ENCODE measurements at places on chromosomes 6 and 20.

DNA sequence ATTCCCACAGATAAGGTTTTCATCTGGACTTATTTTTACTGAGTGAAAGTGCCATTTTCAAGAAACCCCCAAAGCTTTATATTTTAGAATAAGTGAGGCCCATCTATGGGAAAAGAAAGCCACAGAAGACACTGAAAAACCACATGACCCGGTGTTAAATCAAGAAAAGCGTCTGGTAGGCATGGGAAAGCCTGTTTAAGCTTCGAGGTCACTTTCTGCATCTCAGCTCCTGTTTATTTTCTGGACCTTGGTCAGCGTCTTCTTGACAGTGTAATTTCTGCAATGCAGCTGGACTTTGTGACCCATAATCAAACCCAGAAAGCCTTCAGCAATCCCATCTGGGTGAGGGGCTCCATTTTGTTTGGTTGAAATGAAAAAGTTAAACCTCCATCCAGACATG lies 59.6 kb upstream of the NEDD9 start:
- no peak for DNase-seq

DNA sequence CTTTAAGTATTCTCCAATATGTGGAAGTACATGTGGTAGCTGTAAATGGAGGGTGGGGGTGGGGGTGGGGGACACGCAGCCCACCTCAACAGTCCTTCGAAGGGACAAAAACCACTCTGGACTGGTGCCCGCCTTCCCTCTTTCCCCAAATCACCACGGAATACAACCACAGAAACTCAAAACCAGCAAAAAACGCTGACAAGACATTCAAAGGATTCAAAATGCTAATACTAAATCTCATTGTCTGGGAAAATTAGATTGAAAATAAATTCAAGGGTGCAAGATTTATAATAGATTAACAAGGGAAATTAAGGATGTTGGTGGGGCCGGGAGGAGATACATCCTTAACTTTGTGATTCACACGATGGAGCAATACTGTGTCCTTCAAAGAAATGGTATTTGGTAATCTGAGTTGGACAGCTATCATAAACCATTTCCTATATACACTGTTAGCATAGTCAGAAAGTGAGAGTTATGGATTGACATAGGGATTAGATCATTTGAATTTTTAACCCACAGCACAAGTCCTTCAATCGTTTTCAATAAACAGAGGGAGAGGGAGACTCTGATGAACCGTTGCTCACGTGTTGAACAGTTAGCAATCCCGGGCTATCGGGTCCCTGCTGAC lies 766 bp upstream of the TBC1D22B start:
- DNase-seq = no peak

DNA sequence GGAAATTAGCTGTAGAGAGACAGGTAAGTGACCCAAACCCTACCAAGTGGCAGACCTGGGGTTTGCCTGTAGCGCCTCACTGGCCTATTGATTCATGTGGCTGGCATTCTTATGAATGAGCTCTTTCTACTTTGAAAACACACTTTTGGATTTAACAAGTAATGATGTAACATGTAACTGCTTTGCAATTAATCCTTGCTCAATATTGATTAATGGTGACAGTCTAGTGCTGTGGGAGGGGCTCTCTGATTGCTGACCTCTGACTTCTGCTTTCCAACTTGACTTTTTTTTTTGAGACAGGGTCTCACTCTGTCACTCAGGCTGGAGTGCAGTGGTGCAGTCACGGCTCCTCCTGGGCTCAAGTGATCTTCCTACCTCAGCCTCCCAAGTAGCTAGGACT lies 82.7 kb downstream of the TIAM2 start:
- DNase-seq = no peak

DNA sequence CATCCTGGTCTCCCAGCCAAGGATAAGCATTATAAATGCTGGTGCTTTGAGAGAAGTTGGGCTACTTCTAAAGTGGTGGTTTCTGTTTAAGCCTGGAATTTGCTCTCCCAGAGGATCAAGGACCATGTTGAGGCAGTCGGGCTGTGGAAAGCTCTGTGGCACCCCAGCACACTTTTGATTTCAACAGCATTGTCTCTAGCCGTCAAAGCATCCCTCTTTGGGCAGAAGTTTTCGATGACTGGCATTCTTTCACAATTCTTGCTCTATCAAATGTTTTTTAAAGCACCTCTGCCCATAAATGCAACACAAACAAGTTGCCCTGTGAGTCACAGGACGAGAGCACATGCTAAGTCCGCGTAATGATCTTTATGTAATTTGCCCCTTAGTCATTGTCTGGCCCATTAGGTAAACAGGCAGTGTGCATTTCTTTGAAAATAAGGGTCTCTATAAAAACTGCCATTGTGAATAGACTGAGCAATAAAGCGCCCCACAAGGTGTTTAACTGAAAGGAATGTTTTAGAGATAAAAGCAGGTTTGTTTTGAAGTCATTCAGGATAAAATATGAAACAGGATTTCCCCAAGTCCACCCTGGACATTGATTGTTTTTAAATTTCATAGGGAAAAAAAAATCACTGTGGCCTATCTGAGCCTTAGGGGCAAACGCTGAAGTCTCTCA lies 44.7 kb upstream of the FOXQ1 start:
- no peak for DNase-seq

DNA sequence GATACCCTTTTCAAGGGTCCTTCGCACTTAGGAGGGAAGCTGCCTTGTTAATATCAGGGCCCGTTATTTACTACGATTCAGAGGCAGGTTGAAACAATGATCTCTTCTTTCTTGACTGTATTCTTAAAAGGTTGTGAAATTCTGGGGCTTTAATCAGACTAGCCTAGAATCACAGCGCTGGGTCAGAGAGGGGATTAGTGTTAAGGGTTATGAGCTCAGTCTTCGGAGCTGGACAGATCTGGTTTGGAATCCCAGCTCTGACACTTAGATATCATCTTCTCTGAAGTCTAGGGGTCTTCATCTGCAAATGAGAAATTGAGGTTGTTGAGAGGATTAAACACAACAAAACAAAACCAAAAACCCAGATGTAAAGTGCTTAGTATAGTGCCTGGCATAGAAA lies 77.4 kb downstream of the CD83 start:
- no peak for DNase-seq

DNA sequence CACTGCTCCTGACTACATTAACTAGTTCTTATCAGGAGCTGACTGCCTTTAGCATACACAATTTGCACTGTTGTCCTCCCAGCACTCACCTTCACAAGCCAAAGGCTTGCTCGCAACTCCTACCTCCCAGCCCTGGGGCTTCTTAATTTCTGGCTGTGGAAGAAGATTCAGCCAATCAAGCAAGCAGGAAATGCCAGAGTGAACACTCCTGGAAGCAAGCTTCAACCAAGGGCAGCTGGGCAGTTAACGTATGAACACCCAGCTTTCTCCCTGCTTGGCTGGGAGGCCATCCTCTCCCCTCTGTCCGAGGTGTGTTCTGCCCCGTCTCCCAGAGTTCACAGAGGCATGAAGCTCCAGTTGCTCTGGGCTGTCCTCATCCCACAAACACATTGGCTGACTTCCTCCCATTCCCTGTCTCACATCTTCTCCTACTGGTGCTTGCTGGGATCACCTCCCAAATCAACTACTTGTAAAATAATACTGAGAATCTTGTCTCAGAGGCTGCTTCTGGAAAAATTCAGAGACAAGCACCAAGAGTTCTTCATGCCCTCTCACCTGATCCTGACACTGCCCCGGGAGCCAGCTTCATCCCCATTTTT lies 15.3 kb upstream of the SRSF6 start:
- no peak for DNase-seq

DNA sequence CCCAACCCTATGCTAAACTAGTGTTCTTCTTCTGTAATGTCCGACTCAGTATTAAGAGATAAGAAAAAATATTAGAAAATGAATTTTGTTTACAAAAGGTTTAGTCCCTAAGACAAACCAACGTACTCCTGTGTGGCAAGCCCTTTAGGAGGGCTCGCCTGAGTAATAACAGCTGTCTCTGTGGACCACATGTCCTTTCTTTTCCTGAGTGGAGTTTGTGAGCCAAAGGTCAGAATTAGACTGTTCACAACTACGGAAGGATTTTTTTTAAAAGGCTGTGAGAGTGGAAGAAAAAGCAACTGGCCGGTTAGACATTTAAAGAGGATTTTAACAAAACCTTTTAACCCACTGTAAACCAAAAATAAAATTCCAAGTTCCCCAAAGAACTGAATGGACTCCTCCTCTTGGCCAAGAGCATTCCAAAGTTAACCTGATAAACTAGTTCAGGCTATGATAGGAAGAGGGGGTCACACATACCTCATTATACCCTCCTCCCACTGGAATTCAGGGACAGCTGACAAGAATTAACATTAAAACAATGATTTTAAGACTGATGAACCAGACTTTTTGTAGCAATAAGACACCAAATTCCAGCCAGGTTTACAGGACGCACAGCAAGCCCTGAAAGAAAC lies 43.5 kb downstream of the FAM184A start:
- no peak for DNase-seq

- DNase-seq = no peak
These were observed 116.2 kb downstream of the SGK1 start for GRCh38 chr6:134201716-134202115.

DNA sequence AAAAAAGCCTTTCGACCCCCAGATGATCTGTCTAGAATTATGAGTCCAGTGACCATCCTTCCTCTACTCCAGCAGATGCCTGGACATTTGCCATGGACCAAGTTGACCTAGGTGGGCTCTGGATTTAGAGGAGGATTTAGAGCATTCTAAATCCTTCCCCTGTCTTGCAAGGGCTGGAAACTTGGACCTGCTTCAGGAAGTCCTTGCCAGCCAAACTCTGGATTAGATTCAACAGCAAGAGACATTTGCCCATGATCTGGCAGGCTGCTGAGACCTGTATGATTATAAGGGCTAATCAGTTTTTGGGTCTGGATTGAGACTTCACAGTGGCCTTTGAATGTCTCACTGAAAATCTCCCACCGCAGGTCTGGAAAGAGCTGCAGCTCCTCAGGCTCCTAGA lies 13.1 kb upstream of the HDGFL1 start:
- DNase-seq = no peak

GRCh38 chr6:27286141-27286540 lies 25.9 kb downstream of the POM121L2 start:
- DNase-seq = no peak

- no peak for DNase-seq
These were observed 424.4 kb upstream of the MARCKS start for GRCh38 chr6:113432521-113433334.

GRCh38 chr20:52349806-52350205 lies 158.2 kb upstream of the ZFP64 start:
- DNase-seq = no peak

GRCh38 chr20:3765171-3765882 lies 2.2 kb downstream of the ADISSP start:
- DNase-seq = no peak

DNA sequence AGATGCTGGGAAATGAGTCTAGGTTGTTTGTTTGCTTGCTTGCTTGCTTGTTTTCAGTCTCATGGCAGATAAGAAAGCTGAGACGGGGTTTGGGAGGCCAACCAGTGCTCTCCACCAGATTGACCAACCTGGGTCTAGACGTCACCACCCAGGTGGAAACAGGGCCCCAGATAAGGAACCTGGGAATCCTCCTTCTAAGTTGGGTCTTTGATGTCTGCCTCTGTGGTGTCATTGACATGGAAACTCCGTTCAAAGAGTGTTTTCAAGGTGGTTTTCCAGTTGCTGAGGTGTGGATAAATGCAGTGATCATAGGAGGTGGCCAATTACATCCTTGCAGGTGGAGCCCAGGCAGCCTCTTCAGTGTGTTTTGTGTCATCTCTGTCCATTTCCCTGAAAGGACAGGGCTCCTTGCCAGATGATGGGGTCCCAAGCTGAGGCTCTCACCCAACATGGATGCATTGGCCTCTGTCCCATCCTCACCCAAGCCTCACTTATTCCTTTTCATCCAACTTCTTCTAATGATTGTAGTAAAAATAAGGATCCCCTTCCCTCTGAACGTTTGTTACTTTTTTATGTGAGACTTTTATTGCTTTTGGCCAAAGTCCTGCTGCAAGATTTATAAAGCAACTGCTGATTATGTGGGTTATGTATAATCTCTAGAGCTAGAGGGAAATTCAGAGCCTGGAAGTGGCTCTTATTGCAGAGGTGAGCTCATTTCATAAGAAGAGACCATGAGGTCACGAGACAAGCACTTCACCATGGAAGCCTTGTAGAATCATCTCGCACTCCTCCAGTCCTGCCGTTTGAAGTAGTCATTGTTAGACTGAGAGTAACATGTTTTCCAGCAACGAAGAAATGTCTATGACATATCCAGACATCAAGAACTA lies 32.0 kb upstream of the SYNDIG1 start:
- no peak for DNase-seq

DNA sequence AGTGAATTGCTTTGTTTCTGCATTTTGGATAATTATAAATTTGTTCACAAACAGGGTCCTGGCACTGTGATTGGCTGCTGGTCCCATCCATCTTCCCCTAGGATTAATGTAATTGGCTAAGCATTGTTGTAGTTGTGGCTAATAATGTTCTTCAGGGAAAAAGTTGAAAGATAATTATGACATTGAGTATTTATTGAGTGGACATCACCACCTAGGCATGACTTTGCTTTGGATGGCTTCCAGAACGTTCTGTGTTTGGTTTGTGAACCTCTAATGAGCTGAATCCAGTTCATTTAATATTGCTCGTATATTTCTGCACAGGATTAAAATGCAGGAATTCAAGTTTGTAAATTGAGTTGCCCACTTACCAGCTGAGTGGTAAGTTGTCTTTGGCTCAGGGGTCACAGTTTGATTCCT lies 55.1 kb downstream of the ARID1B start:
- DNase-seq = no peak

DNA sequence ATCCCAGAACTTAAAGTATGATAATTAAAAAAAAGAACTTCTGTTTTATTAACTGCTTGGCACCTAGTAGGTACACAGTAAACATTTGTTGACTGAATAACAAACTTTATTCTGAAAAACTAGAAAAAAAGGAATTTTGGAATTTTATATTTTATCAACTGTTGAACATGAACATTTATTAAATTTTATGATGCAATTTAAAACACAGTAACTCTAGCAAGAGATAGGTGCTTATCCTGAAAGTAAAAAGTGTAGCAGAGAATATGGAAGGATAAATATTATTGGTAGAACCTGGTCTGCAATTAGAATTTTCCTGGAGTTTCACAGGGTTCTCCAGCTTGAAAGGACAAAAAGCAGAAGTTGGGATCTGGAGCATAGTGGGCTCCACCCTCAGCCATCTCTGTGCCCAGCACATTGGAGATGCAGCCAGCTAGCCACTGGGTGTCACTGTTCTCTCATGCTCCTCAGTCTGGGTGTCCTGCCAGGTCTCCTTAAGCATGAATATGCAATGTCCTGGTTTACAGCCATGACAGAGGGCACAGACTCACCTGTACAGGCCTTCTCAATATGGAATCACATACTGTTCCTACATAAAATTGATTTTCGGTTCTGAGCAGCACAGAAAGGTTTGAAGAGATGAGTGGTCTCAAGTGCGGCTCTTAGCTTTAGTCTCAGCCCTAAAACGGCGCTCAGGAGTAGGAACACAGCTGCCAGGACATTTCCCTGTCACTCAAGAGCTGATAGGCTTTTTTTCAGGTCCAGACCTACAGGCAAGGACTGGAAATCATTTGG lies 31.7 kb upstream of the IL20RA start:
- peak; percentile 10 for DNase-seq

Data from stimulated activated CD4-positive, alpha-beta T cell treated with anti-CD3 and anti-CD28 coated beads, TNF-alpha, amount 100 ng/mL, for 1 hour (primary cell).